Fibroblast of skin of abdomen (primary cell): ENCODE measurements at places on chromosomes 16 and 17.

GRCh38 chr16:21598701-21599121 lies 666 bp upstream of the METTL9 start:
- no peak for DNase-seq

- peak; percentile 62 for DNase-seq
Measured at GRCh38 chr17:9522074-9522473, 53.5 kb downstream of the STX8 start.

GRCh38 chr17:71071041-71071440 lies 901.7 kb downstream of the KCNJ2 start:
- no peak for DNase-seq

DNA sequence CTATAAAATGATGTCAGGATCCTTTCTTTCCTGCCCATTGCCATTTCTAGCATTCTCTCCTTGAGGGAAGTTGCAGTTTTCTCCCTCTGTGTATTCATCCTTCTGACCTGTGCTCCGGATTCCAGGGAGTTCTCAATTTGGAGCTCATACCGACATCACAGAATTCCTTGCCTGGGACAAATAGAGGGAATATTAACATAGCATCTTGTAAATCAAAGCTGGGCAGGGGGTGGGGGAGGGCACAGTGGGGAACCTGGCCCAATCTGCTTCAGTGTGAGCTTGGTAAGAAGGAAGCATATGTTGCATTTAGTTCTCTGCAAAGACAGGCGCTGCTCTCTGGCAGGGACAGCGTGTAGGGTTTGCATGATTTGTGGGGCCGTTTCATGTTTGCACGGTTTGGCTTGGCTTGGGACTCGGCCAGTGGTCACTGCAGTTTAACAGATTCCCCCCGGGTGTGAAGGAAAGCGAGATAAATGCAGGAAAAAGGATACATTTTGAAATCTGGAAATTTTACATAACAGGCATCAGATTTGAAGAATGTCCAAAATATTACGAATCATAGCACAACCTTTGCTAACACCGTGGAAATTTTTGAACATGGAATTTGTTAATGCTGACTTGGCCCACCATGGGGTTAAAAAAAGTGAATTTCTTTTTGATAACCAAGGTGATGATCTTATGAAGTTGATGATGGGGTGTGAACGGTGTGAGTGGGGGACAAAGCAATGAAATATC lies 178.0 kb downstream of the WWOX start:
- DNase-seq, result no peak

DNA sequence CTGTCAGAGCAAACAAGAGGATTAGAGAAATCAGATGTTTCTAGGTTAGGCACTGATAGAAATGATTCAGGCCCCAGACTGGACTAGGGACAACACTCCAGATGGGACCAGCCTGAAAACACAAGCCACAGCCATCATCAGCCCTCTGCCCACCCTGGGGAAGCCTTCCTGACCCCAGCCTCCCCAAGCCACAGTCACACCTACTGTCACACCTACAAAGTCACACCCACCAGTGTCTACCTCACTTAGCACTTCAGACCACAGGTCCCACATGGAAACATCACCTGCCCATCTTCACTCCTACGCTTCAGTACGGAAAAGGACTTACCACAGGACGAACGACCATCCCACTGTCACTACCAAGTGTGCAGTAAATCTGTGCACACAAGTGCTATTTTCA lies 197.9 kb downstream of the ZFHX3 start:
- no peak for DNase-seq

- DNase-seq, result peak; percentile 85
Measured at GRCh38 chr17:77145612-77146245, 5.0 kb downstream of the SEC14L1 start.

DNA sequence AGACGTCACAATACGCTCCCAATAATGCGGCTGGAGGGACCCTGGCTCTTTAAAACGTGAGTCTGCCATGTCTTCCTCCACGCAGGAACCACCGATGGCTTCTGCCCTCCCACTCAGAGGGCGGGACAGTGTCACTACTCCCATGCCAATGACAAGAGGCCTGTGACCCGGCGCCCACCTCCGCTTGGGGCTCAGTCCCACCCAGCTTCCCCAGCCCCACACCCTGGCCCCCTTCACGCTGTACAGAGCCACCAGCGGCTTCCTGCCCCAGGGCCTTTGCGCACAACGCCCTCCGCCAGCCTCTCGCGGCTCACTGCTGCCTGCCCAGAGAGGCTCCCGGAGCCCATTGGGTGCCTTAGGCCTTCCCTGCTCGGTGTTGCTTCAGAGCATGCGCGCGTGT lies 29.5 kb upstream of the ZNF469 start:
- DNase-seq, result no peak
